Gastroesophageal sphincter (tissue), 4 donors: ENCODE measurements at places on chromosomes 7 and 10. TPM values are rescaled to one million over a fixed set of nuclear protein-coding genes. Genes with fewer than 3 reads are reported as not detected.

DNA sequence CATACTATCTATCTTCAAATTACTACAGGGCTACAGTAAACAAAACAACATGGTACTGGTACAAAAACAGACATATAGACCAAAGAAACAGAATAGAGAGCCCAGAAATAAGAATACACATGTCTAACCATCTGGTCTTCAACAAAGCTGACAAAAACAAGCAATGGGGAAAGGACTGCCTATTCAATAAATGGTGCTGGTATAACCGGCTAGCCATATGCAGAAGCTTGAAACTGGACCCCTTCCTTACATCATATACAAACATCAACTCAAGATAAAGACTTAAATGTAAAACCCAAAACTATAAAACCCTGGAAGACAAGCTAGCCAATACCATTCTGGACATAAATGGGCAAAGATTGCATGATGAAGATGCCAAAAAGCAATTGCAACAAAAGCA, 1143.7 kb downstream of the DNAJB9 start:
- no peak for ATAC-seq

GRCh38 chr10:112752288-112752687, 197.8 kb upstream of the TCF7L2 start:
- no peak for ATAC-seq

DNA sequence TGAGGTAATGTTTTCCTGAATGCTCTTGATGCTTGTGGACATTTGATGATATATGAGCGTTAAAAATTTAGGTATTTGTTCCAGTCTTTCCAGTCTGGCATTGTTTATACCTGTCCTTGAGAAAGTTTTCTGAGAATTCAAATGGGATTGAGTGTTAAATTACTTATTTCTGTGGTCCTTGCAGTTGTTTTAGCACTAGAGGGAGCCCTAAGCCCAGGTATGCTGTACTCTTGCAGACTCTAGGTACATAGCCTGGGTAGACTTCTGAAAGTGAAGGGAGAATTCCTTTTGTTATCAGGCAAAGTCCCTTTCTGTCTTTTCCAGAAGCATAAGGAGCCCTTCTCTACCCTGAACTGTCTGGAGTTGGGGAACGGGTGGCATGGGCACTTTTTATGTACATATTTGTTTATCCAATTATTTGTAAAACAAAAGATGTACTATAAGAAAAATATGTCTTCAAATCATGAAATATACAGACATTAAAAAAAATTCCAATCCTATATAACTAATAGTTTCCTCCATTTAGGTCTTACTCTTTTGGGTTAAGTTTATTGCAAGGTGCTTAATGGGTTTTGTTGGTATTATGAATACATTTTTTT, 262.1 kb downstream of the ATRNL1 start:
- ATAC-seq = no peak

GRCh38 chr10:22252801-22253579, 35.2 kb upstream of the EBLN1 start:
- ATAC-seq = peak; percentile 56

DNA sequence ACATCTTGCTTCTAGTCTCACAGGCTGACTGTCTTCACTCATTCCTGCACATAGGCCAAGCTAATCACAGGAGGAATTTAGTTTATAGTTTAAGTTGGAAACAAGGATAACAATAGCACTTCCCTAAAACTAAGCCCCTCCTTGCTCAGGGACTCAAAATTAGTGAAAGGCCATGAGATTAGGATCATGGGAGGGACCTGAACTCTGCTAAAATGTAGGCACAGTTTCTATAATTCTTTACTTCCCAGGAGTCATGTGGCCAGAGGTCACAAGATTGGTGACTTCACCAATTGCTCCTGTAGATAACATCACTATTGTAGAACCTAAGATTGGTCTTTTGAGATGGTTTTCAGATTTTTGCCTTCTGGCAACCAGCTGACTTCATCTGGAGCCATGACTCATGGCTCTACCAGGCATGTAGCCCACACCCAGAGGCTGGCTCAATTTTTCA, 14.8 kb upstream of the UPP1 start:
- ATAC-seq = no peak

DNA sequence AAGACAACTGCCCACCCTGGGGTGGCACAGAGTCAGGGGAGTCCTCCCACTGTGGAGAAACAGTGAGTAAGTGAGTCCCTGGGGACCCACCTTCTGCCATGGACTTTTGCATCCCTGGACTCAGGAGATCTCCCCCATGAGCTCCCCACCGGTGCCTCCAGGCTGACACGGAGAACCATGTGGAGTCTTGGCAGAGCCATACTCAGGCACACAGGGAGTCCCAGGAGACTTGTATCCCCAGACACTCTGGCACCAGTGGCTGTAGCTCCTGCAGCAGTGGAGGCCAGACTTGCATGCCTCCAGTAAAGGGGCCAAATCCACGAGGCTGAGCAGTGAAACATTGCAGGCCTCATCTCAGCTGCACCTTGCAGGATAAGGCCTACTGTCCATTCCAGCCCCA, 791.4 kb downstream of the PCDH15 start:
- no peak for ATAC-seq

Gene SMO
- 10.0 TPM for total RNA-seq

Gene TMEM209
- 9.3 TPM for total RNA-seq

Gene LRRC18
- total RNA-seq = not detected
